ENCODE measurements at places on chromosomes 6 and 20.

- DNase-seq, result no peak
These were observed 63.4 kb downstream of the TXNDC5 start for GRCh38 chr6:7846966-7847818.

GRCh38 chr6:113723182-113723581 lies 134.0 kb upstream of the MARCKS start:
- DNase-seq, result no peak

DNA sequence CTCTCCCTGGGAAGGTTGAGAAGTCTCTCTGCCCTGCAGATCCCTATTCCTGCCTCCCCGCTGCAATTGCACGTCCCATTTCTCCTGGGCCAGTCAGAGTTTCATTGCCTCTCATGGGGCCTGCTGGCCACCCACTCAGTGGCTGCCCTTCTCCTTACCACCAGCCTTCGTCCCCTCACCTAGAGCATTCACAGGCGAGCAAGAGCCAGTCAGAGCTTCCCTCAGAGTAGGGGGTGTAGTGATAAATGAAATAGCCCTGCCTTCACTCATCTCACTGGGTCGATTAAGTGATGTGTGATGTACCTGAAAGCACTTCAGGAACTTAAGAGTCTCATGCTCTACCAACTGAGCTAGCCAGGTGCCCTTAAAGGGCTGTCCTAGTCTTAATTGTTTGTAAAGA lies 52.0 kb upstream of the FANCE start:
- no peak for DNase-seq

DNA sequence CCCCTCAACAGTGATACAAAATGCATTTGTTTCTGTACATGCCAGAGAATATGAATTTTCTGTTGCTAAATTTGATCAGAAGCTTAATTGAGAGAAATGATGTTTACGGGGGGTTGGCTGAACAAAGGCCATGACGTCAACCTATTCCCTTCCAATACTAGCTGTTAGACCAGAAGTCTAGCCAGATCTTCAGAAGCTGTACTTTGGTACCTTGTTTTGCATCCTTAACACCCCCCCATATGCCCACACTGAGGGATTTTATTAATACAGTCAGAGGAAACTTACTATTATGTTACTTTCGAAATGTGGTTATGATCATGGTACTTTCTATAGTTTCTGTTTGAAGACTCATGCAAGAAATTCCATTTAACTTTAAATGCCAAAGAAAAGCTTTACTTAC lies 3.1 kb downstream of the NCOA7 start:
- no peak for DNase-seq

- DNase-seq, result no peak
These were observed 49.0 kb downstream of the SLC22A23 start for GRCh38 chr6:3407840-3408239.

- no peak for DNase-seq
These were observed 621.5 kb upstream of the CDH4 start for GRCh38 chr20:60630609-60631008.

DNA sequence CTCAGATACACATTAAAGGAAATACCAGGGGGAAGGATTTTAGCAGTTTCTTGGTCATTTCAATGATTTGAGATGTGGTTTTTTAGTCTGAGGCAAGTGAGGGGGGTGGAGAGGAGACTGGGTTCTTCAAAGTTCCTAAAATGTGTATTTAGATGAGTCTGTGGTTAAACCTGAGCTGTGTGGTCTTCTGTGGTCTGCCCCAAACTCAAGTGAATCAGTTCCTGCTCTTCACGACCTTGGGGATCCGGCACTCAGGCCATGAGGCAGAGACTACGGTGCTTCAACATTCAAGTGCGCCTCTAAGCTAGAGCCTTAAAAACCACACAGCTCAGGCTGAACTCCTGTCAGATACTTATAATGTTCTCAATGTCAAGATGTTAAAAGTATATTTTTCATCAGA lies 406.7 kb downstream of the LMBRD1 start:
- no peak for DNase-seq

- DNase-seq, result no peak
These were observed 242.4 kb downstream of the ALDH8A1 start for GRCh38 chr6:134707342-134708031.

DNA sequence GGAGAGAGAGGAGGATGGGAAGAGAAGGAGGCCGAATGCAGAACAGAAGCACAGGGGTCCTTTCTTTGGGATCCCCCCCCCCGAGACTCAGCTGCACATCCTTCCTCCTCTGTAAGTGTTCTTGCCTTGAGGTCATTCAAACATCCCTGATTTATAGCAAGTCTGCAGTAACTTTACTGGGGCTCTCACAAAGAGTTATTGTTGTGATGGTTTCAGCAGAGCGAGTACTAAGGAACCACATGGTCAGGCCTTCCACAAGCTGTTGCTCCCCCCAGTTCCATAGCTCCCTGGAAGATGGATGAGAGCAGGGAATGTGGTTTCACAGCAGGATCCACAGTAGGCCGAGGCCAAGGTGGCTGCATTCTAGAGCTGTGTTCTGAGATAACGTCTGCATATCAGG lies 351.4 kb upstream of the CDH4 start:
- no peak for DNase-seq
